ENCODE measurements at places on chromosomes 16 and 17. TPM values are rescaled to one million over a fixed set of nuclear protein-coding genes. Genes with fewer than 3 reads are reported as not detected.

The TP53TG3D gene
- total RNA-seq, result 0.56 TPM

The KLHL36 gene
- total RNA-seq, result 110 TPM

The NACA2 gene
- 0.13 TPM for total RNA-seq

The VASN gene
- total RNA-seq, result 148 TPM

The UMOD gene
- total RNA-seq, result not detected

The CA5A gene
- not detected for total RNA-seq

The TBX2 gene
- 63.1 TPM for total RNA-seq

The SOX8 gene
- total RNA-seq, result 0.72 TPM

The ZNF469 gene
- total RNA-seq, result 7.2 TPM

The ZNF385C gene
- not detected for total RNA-seq

The CARD14 gene
- total RNA-seq, result not detected

The EPOP gene
- 0.72 TPM for total RNA-seq

The CD300A gene
- not detected for total RNA-seq

The GJC1 gene
- total RNA-seq, result 40.1 TPM

The CCL5 gene
- total RNA-seq, result not detected

The MAP2K6 gene
- total RNA-seq, result 0.72 TPM

The BICDL2 gene
- 0.40 TPM for total RNA-seq

The ELMO3 gene
- total RNA-seq, result 0.76 TPM

The PLXDC1 gene
- 3.5 TPM for total RNA-seq

The HOXB13 gene
- not detected for total RNA-seq

The CDH1 gene
- total RNA-seq, result 0.52 TPM
